ENCODE measurements at places on chromosomes 7 and 10.
A peak's percentile ranks its signal among the peaks of the same experiment; 100 is the strongest.

- no peak for DNase-seq
These were observed 3.2 kb downstream of the ZNF316 start for GRCh38 chr7:6640246-6640721.

DNA sequence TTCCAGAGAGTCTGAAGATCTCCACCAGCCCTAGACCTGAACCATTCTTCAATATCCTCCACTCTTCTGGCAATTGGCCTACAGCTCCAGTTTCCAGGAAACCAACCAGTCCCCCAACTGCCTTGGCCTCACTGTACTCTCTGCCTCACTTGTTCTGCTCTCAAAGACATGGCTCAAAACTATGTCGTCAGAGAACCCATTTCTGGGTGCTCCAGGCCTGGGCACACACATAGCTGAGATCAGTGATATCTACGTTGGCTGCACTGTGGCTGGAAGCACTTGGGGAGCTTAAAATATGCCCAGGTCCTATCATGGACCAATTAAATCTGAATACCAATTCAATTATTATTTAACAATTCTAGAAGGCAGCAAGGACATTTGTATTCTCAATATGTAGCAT is 93.1 kb downstream of the COBL start:
- no peak for DNase-seq

DNA sequence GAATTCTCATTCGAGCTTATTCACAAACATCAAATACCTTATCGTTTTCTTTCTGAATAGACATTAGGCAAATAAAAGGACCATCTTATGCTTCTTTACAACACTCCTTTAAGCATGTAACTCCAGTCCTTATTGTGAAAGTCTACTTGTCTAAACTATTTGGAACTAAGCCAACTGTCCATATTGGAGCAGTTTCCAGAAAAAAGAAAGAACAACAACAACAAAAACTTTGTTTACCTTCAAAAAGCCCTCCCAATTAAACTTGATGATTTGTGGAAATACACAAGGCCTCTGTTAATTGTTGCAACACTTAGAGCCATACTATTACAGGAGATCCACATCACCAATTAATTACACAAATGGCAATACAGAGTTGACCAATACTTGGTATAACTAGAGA is 163.6 kb downstream of the GALNT11 start:
- DNase-seq = no peak

- no peak for DNase-seq
These were observed 74.8 kb upstream of the HDAC9 start for GRCh38 chr7:18420748-18421147.

DNA sequence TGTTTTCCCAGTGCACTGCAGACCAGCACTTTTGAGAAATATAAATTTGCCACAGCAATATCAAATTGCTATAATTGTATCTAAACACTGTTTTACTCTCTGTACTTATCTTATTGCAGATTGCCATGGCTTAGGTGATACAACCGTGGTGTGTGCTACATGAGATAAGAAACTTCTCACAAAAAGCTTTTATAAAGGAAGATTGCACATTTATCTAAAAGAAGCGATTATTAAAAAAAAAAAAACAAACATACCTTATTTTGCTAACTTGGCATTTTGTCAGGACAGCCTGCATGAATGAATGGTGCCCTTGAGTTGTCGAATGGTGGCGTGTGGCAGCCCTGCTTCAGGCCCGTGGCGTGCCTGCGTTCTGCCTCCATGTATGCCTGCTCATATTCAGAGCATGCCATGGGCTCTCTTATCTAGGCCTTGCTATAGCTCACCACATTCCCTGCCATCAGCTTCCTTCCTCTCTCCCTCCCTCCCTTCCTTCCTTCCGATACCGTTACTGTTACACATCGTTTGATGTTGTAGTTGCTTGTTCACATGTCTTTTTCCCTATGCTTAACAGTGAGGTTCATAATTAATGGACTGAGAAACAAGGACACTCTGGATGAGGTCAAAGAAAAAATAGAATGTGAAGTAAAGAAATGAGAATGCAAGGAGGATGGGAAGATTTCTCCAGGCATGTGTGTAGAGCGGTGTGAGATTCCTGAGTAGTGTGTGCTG is 34.9 kb downstream of the PRKAR2B start:
- peak; percentile 69 for DNase-seq

- no peak for DNase-seq
These were observed 9.4 kb downstream of the KIF20B start for GRCh38 chr10:89710753-89711152.

GRCh38 chr7:93228302-93228701 is 2.0 kb upstream of the HEPACAM2 start:
- DNase-seq = no peak

DNA sequence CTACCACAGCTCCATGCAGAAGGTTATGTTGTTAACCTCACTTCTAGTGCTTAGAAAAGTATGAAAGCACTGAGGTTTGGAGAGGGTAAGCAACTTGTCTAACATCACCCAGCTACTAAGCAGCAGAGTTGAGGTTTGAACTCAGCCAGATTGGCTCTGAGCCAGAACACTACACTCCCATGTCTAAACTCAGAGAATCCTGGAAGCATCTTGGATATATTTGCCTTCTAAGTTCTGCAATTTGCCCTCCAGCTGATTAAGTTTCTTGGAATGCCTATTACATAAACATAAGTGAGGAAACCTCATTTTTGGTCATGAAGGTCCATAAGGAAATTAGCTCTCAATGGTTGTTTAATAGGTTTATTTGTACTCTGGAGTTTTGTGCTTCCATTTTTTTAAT is 78.1 kb upstream of the PHYHIPL start:
- no peak for DNase-seq

- DNase-seq = peak; percentile 89
These were observed at the start of gene CALY for GRCh38 chr10:133336577-133337369. CALY (minus strand) TSS chr10:133336896; CDS start chr10:133328989, 7,907 bp downstream.

DNA sequence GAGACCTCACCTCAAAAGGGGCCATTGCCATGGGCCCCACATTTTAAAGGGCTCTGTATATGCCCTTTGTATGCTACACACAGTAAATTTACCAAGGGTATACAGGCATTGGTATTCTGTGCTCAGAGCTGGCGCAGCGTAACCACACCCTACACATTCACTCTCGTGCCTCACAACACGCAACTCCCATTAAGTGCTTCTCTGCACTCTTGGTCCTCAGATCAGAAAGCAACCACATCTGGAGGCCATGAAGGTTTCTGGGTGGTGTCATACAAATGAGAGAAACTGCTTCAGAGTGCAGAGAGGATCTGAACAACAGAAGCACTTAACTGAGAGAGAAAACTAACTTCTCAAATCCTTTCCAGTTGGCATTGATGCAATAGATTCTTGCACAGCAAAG is 9.4 kb upstream of the CACUL1 start:
- no peak for DNase-seq

- no peak for DNase-seq
These were observed 346.0 kb downstream of the FRMD4A start for GRCh38 chr10:13984647-13985155.

- peak; percentile 34 for DNase-seq
These were observed 12.9 kb upstream of the BMS1 start for GRCh38 chr10:42769673-42770072.

DNA sequence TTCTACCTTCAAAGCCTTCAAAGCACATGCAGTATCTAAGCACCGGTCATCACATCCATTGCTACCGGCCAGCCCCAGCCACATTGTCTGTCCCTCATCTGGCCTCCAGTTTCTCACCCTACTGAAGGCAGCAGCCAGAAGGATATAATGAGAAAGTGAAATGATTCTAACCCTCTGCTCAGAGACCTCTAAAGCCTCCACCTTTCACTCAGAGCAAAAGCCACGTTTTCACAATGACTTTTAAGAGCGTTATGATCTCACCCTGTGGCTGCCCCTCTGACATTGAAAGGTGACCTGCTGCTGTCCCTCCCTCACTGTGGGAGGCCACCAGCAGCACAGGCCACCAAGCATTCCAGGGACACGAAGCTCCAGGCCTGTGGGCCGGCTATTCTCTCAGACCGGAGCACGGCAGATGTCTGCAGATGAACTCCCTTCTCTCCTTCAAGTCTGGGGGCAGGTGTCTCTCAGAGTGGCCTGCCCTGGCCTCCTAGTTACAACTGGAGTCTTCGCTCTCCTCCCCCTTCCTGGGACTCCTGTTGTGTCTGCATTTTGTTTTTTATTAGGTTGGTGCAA is 94.9 kb upstream of the EEPD1 start:
- DNase-seq = no peak

DNA sequence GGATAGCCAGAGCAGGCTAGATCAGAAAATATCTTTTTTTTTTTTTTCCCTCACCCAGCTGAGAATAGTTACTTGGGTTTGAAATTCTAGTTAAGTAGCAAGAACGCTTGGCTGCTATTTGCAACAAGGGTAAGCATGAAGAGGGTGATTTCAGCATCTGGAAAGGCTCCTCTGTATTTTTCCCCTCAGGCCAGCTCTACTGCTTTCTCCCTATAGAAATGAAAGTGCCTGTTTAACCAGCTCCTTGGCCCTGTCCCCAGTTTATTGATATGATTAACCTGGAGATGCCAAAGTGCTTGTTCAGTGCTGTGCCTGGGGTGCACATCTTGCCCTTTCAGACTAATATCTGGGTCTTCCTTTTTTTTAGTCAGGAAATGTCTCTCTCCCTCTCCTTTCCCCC is 37.1 kb downstream of the AP3M1 start:
- DNase-seq = no peak

DNA sequence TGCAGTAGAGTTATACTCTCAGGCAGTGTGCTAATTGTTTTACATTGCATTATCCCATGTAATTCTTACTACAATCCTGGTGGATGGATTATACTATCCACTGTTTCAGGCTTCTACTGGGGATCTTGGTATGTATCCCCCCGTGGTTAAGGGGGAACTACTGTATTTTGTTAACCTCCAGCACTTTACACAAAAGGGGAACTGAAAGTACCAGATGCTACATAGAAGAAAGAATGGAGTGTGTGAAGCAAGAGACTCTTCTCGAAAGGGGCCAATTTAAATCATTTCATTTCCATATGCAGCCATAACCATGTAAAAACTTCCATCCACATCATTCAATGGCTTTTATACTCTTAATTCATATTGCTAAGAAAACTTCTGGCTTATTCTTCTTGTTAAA is 69.4 kb downstream of the C1GALT1 start:
- no peak for DNase-seq

DNA sequence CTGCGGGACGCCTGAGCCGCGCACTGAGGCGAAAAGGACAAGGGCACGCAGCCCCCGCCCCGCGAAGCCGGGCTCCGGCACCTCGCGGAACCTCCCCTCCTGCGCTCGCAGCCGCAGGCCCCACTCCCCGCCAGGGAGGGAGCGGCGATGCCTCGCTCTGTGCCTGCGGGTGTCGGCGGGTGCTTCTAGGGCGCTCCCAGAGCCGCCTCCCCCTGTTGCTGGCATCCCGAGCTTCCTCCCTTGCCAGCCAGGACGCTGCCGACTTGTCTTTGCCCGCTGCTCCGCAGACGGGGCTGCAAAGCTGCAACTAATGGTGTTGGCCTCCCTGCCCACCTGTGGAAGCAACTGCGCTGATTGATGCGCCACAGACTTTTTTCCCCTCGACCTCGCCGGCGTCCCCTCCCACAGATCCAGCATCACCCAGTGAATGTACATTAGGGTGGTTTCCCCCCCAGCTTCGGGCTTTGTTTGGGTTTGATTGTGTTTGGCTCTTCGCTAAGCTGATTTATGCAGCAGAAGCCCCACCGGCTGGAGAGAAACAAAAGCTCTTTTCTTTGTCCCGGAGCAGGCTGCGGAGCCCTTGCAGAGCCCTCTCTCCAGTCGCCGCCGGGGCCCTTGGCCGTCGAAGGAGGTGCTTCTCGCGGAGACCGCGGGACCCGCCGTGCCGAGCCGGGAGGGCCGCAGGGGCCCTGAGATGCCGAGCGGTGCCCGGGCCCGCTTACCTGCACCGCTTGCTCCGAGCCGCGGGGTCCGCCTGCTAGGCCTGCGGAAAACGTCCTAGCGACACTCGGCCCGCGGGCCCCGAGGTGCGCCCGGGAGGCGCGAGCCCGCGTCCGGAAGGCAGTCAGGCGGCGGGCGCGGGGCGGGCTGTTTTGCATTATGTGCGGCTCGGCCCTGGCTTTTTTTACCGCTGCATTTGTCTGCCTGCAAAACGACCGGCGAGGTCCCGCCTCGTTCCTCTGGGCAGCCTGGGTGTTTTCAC is 519 bp downstream of the ITGB8 start:
- DNase-seq = peak; percentile 35

GRCh38 chr10:113235508-113235907 is 285.5 kb downstream of the TCF7L2 start:
- DNase-seq = peak; percentile 21

- DNase-seq = peak; percentile 54
These were observed 11.0 kb upstream of the LFNG start for GRCh38 chr7:2508327-2509215.

GRCh38 chr10:85916994-85917573 is 449.5 kb downstream of the GRID1 start:
- DNase-seq = no peak

DNA sequence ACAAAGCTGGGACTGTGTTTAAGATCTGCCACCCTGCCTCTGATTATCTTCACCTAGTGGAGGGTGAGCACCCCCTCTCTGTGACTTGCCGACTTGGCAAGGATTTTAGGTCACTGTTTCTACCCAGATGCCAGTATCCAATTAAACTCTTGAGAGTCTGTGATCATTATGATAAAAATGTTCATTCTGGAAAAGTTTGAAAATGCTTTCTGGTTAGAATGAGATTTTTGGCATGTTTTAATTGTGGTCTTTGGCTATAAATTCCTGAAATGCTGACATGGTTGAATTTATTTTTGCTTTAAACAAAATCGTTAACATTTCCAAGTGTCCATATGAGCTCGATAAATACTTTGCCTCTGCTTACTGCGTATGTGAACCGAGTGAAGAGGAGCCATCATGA is 221.4 kb downstream of the BICC1 start:
- no peak for DNase-seq

- no peak for DNase-seq
These were observed 880.2 kb upstream of the AUTS2 start for GRCh38 chr7:68718097-68718551.

DNA sequence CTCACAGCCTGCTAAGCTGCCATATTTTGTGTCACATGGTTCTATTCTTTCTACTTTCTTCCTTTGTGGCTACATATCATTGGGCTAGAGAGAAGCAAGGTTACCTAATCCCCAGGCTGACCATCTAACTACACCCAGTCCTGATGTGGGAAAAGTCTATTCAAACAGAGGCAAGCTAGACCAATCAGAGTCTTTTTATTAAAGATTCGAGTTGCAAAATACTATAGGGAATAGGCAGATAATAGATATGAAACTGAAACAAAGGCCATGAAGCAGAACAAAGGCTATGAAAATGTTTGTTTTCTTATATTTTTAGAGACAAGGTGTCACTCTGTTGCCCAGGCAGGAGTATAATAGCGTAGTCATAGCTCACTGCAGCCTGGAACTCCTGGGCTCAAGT is 36.7 kb downstream of the MTERF1 start:
- DNase-seq = no peak

DNA sequence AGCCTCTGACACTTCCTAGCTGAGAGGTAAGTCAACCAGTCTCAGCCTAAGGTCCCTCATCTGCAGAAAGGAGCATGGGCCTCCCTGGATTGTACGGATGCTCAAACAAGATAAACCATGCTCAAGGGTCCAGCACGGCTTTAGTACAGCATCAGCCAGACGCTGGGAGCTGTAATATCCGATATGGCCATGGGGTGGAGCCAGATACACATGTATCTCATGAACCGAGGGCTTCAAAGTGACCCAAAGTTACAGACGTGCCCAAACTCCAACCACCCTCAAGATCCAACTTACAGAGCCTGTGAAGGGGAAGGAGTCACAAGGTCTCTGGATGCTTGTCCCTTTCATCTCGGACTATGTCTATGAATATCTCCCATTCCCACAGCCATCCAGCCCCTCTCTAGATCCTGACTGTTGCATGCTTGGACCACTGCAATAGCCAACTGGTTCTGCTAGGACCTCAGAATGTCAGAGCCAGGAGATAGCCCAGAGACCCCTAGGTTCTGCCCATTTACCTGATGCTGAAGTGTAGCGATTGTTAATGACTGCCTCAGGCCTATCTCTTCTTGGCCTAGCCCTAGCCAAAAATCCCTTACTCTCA is 142.4 kb downstream of the SH3PXD2A start:
- peak; percentile 92 for DNase-seq
